Caudate nucleus (tissue), 63 donors: ENCODE measurements at places on chromosomes 12 and 14.

DNA sequence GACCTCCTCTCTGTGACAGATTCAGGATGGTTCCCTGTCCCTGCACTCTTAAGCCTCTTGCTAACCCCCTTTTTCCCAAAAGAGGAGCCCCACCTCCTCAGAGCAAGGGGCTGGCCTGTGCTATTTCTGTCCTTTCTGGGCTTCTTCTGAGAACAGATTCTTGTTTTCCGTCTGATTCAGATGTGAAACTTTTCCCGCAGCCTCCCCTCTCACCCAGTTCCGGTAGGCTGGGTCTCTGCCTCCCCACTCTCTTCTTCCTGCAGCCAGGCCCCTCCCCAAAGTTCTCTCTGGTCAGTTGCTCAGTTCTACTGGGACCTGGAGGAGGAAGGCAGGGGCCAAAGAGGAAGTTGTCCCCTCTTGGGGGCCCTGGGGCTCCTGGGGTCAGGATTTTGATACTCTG, 11.8 kb downstream of the PDE1B start:
- DNase-seq, result no peak

- no peak for DNase-seq
Measured at GRCh38 chr12:111454716-111455447, 49.2 kb downstream of the SH2B3 start.

DNA sequence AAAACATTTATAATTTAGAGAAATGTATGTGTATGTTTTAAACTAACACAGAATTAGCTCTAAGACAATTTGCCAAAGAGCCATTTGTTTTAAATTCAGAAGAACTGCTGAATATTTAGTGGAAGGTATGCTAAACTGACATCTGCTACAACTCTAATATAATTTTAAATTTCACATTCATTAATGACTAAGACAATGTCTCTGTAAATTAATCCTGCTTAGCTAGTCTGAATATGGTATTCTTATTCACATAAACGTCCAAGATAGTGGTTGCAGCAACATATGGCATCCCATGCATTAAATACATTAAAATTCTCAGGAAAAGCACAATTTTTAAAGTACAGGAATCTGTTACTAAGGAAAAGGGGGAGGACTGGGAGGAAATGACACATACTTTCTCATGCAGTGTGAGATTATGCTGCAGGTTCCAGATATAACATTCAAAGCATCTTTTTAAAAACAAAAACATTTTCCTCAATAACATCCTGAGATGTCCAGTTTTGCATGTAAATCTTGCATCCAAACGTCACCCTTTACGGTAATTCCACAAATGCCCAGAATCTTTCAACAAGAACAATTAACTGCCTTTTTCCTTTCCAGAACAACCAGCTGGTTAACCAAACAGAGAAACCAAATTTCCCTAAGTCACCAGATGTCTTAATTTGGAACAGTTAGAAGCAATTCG, 26.9 kb downstream of the WDR89 start:
- no peak for DNase-seq

DNA sequence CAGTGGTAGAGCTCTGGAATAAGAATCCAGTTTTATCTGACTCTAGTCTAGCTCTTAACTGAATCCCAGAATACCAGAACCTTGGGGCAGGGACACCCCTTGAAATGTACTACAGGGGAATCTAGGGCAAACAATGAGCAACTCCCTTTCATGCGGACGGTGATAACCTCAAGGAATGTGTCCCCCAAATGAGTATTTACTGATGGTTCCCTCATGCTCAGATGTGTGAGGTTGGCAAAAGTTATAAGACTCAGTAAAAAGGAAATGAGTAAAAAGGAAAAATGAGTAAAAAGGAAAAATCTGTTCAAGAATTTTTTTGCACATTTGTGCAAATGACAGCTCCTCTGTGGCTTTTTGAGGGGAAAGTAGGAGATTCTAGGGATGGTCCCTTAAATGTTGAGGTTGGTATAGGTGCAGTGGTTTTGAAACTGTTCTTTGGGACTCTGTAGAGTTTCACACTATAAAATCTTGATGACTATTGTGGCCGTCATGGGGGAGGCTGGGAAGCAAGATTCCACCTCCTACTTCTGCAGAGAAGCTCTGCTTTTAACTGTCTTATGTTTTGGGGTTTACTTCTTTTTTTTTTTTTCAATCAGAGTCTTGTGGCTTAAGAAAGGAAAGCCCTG, 58.6 kb downstream of the NRXN3 start:
- no peak for DNase-seq

DNA sequence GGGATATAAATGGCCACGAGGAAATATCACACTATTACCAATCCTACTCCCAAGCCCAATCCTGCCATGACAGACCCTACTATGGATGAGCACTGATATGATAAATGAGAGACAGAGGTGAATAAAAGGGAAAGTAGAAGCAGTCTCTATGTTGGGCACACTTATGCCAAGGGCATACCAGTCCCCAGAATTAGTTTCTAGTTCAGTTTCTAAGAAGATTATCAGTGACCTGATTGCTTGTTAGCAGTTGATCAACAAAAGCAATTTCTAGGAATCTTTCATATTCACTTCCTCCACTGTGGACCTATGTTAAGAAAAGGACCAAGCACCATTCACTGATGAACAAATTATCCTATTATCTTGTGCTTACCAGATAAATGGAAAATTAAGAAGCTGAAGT, 20.0 kb downstream of the SCAF11 start:
- no peak for DNase-seq

GRCh38 chr14:103745424-103745823, 29.8 kb downstream of the ZFYVE21 start:
- no peak for DNase-seq

- DNase-seq, result no peak
Measured at GRCh38 chr12:76544601-76545261, 14.8 kb downstream of the OSBPL8 start.

DNA sequence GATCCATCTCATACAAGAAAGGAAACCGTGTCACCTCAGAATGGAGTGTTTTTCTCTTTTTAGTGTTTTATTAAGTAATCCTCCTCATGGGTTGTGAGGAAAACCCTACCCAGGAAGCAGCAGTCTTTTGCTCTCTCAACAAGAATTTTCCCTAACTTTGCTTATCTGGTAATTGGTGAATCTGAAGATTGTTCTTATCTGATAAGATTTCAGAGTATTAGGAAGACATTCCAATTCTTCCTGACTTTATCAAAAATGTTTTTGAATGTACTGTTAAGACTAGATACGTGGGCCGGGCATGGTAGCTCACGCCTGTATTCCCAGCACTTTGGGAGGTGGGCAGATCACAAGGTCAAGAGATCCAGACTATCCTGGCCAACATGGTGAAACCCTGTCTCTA, 86.0 kb downstream of the PHLDA1 start:
- DNase-seq, result no peak

- DNase-seq, result no peak
Measured at GRCh38 chr12:115519887-115520286, 757.6 kb downstream of the MED13L start.

DNA sequence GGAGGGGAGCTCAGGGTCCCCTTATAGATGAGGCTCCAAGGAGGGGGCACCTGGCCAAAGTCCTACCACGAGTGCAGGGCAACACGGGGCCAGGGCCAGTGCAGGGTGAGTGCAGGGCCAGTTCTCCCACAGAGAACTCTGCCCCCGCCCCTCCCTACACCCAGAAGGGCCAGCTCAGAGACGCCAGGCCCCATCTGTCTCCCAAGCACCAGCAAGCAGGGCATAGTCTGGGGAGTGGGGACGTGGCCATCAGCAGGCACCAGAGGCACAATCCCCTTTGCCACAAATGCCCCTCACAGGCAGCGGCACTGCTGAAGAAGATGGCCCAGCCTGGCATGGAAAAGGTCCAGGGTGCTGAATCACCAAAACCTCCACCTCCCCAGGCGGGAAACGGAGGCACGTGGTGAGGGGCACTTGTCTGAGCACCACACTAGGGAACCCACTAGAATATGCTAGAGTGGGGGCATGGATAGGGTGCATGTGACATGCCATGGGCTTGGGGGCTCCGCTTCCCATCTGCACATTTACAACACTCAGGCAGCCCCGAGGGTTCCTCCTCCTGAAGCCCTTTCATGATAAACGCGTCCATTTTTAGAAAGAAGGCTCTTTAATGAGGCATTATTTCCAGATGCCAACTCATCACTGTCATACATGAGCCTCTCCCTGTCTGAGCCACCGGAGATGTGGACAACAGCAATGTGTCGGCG, 17.8 kb downstream of the CCDC85C start:
- no peak for DNase-seq

- no peak for DNase-seq
Measured at GRCh38 chr12:28456934-28457710, 266.9 kb downstream of the CCDC91 start.

DNA sequence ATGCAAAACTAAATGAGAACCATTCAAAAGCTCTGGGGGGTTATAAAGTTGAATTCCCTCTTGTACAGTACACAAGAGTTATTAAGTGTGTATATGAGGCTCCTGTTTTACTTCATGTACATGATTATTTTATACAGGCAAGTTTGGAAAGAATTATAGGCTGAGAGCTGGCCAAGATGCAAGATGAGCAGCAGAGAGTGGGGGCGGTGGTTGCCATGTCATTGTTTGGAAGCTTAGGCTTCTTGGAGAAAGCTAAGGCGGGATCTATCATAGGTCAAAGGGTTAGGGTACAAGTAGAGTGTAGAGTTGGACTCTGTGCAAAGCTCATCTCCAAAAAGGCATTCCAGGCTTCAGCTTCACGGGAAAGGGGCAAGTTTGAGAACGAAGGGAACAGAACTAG, 297.1 kb upstream of the TBX3 start:
- DNase-seq, result no peak

- no peak for DNase-seq
Measured at GRCh38 chr12:92482599-92482998, 220.2 kb upstream of the PLEKHG7 start.

DNA sequence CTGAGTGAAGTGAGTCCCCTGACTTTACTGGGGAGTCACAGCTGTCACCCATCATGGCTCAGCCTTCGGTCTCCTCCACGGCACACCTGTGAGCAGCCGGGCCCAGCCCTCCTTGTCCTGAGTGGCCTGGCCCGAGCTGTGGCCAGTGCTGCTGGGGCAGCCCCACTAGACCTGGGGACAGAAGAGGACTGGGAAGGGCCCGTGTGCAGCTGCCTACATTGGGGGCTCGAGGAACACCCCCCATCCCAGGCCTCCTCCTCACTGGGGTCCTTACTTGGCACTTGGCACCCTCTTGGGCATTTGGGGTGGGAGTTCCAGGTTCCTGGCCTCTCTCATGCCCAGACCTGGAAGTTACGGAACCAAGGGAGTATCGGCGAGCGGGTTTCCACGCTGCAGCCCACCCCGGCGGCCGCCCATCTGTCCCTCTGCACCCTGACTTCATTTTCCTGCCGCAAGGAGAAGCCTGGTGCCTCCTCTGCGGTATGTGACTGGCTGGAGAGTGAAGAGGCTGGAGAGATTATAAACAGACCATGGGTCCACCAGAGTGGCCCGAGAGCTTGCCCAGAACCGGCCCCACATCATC, 179.7 kb downstream of the KIF26A start:
- DNase-seq, result no peak

- DNase-seq, result no peak
Measured at GRCh38 chr12:33265900-33266299, 173.7 kb downstream of the SYT10 start.

GRCh38 chr12:4212845-4213244, 60.7 kb upstream of the CCND2 start:
- DNase-seq, result no peak

DNA sequence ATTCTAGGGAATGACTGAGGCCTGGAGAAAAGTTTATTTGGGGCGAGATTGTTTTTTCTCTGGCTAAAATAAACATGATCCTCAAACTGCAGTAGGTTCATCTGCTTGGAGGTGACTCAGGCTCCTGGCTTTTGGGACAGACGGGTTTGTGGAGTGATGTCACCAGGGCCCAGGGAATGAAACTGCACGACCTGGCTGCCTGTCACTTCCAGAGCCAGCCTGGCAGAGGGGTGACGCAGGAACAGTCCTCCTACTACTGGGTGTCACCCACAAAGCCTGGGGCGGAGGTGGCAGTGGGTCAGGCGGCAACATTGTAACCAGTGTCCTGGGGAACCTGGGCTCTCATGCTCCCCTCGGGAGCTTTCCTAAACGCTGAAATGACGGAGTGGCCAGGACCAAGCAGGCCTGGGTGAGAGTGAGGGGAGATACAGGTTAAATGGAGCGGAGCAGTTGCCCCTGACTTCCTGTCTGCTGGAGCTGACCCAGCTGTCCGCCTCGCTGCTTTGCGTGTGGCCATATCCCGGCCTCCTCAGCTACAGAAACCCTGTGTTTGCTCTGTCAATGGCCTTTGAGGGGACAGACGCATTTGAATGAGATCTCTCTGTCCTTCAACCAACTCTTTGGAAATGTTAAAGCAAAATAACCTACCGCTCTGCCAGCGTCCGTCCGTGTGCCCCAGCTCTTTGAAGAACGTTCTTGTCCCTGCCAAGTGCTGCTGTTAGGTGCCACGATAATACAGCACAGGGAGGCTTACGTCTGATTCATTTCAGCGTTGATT, 6.5 kb downstream of the HIP1R start:
- DNase-seq, result no peak

DNA sequence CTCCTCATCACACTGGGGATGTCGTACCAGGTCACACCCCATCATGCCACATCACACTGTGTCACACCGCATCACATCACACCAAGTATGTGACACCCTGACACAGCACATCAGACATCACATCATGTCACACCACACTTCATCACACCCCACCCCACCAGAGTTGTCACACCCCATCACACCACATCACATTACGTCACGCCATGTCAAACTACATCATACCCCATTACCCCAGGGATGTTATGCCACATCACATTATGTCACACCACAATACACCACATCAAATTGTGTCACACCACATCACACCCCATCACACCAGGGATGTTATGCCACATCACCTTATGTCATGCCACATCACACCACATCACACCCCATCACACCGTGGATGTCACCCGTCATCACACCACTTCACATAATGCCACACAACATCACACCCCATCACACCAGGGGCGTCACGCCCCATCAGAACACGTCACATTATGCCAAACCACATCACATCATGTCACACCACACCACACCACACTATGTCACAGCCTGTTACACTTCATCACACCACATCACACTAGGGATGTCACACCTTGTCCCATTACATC, 133.6 kb downstream of the TMEM121 start:
- no peak for DNase-seq

DNA sequence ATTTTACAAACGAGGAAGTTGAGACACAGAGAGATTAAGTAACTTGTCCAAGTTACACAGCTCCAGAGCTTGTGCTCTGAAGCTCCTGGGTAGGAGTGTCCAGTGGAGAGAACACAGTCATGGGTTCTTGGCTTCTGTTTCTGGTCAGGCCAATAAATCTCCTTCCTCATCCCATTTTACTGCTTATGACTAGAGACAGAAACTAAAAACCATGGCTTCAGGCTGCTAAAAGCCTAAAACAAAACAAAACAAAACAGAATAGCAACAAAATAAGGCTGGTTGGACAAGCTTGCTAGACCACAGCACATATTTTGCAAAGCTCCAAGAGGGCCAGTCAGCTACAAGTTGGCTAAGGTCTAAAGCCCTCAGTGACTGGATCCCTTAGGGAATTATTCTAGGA, 49.8 kb downstream of the PTGER2 start:
- DNase-seq, result no peak

DNA sequence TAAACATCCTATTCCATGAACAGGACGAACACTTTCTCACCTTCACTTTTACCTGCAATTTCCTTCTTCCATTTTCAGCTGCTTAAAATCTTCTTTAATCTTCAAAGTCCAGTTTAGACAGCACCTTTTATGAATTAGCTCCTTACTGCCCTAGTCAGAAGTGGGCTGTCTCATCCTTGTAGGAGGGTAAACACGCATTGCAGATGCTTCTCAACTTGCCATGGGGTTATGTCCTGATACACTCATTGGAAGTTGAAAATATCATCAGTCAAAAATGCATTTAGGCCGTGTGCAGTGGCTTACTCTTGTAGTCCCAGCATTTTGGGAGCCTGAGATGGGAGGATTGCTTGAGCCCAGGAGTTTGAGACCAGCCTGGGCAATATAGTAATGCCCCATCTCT, 35.2 kb downstream of the HMGA2 start:
- DNase-seq, result no peak
